Activated CD4-positive, alpha-beta memory T cell treated with anti-CD3 and anti-CD28 coated beads, Interleukin-2, amount 10 ng/mL, durations not matched to agents 7 days and 5 days (primary cell): ENCODE measurements at places on chromosomes 4 and X.

DNA sequence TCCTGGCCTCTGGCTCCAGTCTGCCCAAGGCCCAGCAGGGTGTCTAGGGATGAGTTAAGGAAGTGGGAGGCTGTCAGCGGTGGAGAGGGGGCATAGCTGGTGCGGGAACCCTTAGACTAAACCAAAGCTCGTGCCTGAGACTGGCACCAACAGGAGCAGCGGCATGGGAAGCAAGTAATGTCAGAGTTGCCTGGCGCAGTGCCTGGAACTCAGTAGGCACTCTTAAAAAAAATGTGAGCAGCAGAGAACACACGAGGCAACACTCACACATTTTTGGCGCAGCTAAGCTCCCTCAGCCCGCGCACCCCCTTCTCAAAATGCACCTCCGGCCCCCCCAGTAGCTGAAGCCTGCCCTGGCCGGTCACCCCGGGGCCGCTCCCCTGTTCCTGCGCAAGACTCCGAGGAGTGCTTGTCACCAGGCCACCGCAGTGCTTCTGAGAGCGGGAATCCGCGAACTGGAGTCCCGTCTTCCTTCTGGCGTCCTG lies 583 bp downstream of the GABRE start:
- no peak for DNase-seq

DNA sequence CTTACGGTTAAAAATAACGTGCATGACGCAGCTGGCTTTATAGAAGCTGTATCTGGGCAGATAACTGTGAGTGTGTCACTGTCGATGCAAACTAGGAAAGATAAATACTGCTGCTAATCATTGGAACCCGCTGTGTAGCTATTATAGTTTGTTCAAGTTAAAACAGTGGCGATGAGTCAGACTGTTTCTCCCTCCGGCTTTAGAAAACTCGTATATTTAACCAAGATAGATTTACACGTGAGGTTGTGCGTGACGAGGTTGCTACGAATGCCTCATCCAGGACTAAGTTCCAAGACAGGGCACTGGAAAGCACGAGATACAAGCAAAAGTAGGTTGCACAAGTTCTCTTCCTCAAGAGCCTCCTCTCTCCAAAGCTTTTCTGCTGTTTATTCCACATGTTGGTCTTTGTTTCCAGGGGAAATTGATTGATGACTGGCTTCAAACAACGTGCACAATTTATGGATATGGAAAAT lies 270.7 kb downstream of the FBXW7 start:
- DNase-seq = no peak

DNA sequence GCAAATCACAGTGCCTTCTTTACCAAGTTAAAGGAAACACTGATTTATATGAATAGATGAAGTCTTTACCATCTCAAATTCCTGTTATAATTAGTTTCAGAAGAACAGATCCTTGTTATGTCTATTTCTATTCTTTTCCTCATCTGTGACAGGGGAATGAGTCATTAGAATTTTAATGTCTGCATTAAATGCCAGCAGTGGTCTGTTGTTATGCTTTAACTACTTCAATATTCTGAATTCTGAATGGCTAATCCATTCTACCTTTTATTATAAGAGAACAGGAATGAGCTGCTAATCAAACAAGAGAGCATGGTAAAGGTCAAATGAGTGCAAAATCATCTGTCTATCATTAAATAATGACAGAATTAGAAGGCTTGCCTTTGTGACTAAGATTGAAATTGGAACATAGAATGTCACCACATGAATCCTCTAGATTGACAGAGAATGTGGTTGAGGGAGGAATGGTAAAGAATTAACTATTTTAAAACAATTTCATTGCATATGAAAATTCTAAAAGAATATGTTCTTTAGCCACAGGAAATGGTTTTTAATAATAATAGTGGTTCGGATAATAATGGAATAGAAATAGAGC lies 935.5 kb downstream of the ADGRL3 start:
- DNase-seq = no peak

DNA sequence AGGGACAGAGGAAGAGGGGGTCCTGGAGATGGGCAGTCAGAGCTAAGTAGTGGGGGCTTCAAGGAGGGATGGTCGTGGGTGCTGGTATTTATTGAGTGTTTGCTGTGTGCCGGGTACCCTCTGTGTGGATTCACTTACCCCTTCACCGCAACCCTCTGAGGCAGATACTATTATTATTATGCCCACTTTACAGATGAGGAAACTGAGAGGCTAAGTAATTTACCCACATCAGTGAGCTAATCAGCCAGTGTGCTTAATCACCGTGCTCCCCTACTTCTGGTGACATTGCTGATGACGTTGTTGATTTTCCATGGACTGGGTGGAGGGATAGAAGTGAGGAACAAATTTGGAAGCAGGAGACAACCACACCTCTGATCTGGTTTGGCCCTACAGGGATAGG lies 4.1 kb upstream of the KIAA0232 start:
- no peak for DNase-seq

DNA sequence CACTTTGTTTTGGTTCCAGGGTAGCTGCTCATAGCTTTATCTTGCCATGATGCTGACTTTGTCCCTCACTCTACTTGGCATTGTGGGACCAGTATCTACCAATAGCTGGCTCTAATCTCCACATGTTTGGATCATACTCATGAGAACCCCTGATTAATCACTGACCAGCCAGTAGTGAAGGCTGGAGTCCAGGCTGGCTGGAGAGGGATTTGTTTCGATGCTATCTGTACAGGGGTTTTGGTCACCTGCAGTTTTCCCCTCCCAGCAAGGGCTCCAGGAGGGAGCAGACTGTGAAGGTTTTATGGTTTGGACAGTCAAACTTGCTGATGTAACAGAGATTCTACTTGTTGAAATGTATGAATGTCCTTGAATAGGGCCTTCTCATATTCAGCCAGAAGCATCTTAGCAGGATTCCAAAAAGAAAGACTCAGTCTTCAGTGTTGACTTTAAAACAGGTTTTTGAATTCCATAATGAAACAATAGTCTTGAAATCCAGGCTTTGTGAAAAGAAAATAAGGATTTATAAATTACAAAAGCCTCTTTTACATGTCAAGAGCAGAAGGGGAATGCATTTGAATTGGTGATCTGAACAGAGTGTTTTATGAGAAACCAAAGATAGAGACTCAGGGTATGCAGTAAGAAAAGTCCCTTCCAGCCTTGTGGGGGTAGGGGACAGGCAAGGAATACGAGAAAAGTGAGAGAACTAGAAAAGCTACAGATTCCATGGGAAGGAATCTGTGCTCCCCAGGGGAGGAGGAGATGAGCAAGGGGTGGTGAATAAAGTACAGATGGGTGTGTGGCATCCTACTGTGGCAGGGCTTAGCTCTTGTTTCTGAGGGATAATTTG lies 103.1 kb upstream of the SHISA3 start:
- no peak for DNase-seq

DNA sequence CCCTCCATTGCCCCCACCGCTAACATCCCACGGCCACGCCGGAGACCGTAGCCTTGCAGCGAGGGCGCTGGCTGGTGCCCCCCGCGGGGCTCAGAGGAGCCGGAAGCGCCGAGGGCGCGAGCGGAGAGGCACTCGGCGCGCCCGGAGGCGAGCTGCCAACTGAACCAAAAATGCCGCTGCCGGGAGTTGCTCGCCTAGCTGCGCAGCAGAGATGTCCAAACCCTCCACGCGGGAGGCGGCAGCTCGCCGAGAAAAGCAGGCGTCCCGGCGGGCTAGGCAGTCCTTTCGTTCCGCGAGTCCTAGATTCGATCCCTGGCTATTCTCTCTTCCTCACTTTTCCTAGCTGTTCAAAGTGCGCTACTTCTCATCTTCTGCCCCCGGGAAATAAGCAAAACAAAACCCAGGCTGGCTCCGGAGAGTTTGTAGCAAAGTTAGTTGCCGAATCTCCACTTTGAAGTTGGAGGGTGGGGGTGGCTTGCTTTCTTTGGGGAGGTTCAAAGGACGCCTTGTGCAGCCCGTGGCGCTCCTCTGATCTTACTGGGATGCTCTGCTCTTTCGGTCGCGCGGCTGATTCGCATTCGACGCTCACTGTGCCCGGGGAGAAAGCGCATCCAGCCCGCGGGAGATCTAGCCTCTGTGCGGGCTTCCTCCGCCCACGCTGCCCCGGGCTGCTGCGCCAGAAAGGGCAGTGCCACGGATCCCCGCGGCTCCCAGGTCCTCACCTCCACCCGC lies 723 bp downstream of the NKX6-1 start:
- DNase-seq = no peak

- no peak for DNase-seq
Measured at GRCh38 chrX:72461766-72462165, 110.9 kb downstream of the HDAC8 start.

- no peak for DNase-seq
Measured at GRCh38 chr4:20666012-20666860, 34.0 kb upstream of the PACRGL start.

DNA sequence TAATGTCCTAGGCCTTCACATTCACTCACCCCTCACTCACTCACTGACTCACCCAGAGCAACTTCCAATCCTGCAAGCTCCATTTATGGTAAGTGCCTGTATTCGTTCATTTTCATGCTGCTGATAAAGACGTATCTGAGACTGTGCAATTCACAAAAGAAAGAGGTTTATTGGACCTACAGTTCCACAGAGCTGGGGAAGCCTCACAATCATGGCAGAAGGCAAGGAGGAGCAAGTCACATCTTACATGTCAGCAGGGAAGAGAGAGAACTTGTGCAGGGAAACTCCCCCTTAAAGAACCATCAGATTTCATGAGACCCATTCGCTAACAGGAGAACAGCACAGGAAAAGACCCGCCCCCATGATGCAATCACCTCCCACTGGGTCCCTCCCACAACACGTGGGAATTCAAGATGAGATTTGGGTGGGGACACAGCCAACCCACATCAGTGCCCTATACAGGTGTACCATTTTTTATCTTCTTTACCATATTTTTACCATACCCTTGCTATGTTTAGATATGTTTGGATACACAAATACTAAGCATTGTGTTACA lies 18.2 kb upstream of the TLR1 start:
- DNase-seq = no peak

DNA sequence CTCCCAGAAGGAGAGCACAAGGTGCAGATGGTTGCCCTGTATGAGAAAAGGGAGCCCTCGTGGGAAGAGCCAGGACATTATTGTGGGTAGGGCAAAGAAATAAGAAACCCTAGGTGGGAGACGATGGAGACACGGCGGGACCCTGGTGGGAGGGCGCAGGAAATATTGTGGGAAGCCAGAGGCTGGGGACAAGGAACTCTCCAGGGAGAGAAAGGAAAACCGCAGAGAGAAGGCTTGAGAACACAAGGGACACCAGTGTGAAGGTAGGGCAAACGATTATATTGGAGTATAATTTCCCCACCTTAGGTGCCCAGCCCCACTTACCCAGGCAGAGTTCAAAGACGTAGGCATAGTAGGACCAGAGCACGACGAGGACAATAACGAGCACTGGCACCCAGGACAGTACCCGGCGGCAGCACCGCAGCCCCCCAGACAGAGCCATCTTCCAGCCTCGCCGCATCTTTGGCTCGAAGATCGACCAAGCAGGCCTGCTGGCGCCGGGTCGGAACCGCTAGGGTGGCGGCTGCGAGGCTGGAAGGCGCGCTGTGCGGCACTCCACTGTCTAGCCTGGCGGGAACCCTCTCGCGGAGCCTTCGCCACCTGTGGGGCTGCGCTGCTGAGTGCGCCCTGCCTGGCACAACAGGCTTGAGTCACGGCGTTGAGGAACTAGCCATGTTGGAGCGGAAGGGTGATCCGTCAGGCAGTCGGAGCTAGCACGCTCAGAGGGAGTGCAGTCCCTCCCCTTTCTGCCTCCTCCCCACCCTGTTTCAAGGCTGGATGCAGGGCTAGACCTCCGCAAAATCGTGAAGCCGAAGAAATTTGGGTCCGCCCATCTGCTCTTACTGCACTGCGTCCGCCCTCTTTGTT lies at the start of gene ZDHHC15:
Gene ZDHHC15, minus strand, starts transcription at position 473 of the 867 bp plus-strand sequence. Its CDS starts 13 bp downstream, at position 460.
- DNase-seq = peak; percentile 37

DNA sequence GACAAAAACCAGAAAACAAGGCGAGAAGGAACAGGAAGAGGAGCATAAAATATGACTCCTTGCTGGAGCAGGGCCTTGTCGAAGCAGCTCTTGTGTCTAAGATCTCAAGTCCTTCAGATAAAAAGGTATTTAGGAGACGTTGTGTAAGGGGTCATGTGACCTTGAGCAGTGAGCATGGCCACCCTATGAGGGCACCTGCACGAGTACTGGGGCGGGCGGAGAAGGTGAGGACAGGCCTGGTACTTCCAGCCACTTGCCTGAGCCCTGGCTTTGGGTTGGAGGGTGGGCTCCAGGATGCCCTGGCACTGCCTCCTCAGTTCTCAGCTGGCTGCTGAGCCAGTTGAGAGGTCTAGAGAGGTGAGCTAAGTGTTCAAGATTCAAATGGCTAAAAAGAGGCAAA lies 29.9 kb downstream of the NSD2 start:
- no peak for DNase-seq

- DNase-seq = no peak
Measured at GRCh38 chr4:182310316-182310715, 67.1 kb downstream of the TENM3 start.

DNA sequence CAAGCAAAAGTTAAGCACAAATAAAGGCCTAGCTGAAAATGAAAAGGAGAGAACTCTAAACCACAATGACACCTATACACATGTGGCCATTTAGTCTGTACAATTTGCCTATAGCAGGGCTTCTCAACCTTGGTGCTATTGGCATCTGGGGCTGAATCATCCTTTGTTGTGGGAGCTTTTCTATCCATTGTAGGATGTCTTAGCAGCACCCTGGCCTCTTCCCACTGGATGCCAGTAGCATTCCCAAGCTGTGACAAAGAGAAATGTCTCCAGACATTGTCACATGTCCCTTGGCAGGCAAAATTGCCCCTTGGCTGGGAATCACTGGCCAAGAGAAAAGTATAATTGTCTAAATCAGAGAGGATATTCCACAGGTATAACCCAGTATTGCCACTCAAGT lies 13.5 kb upstream of the PRPS2 start:
- no peak for DNase-seq

GRCh38 chrX:54495814-54496516 lies at the start of gene FGD1:
Gene FGD1 (minus strand): TSS chrX:54496234. CDS start chrX:54495432, 802 bp downstream.
- DNase-seq = peak; percentile 19

- DNase-seq = no peak
Measured at GRCh38 chr4:173318648-173319211, 15.4 kb downstream of the HMGB2 start.

- DNase-seq = no peak
Measured at GRCh38 chrX:149433051-149433450, 72.1 kb downstream of the IDS start.

DNA sequence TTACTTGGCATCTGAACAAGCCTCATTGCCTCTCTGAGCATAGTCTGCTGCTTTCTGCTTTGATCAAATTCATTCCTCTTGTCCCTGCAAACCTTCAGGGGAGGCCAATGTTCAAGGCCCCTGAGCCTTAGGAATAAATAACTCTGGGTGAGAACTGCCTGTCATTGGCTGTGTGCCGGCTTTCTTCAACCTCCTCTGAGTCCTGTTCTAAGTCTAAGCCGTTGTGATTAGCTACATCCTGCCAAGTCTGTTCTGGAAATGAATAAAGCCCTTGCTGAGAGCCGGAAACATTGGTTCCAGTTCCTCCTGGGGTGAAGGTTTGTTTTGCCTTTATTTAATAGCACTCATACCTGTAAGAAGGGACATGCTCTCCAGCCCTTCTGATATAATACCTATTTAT lies 13.8 kb downstream of the RNF4 start:
- peak; percentile 38 for DNase-seq
